ENCODE measurements at places on chromosomes 1 and 21.

DNA sequence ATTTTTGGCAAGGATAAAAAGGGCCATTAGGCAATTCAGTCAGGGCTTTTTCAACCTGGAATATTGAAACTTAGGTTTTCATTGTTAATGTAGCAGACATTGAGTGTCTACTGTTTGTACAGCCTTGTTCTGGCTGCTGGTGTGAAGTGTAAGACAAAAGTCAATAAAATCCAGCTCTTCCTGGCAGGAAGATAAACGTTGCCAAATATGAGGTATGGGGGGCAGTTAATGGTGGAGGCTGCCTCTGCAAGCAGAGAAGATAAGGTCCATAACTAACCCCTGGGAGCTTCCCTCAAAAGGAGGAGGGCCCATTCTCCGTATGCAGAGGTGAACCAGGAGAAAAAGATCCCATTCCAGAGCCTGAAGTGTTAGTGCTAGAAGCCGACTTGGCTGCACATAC is 19.5 kb upstream of the SHE start:
- no peak for DNase-seq

DNA sequence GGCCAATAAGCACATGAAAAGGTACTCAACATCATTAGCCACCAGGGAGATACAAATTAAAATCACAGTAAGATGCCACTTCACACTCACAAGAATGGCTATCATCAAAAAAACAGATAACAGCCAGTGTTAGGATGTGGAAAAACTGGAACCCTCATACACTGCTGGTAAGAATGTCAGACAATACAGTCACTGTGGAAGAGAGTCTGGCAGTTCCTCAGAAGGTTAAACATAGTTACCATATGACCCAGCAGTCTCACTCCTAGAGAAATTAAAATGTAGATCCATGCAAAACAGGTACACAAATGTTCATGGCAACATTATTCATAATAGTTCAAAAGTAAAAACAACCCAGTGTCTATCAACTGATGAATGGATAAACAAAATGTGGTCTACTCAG is 33.3 kb downstream of the LDLRAD1 start:
- no peak for DNase-seq

GRCh38 chr1:45884700-45885099 is 81.3 kb downstream of the MAST2 start:
- no peak for DNase-seq

DNA sequence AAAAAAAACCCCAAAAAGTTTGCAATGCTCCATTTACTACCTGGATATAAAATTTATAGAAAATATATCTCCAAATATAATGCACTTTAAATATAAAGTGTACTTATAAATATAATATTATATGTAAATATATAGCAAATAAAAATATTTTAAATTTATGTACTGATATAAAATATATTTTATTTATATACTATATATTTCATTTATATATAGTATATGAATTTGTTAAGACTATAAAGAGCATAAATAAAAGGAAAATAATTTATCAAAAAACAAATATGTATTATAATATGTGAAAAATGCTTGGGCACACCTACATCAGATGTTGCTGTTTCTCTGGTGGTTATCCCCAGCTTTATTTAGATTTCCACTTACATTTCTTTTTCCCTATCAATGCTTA is 71.0 kb upstream of the ZBTB18 start:
- DNase-seq = no peak

GRCh38 chr21:23401278-23401677 is 2206.0 kb downstream of the MRPL39 start:
- no peak for DNase-seq
